ENCODE measurements at places on chromosomes 6 and 20. TPM values are rescaled to one million over a fixed set of nuclear protein-coding genes. Genes with fewer than 3 reads are reported as not detected.

Gene TRIM38
- total RNA-seq, result 8.0 TPM

Gene TGM3
- not detected for total RNA-seq

Gene AVP
- total RNA-seq, result not detected

Gene PTPRA
- 29.1 TPM for total RNA-seq

Gene AIF1
- not detected for total RNA-seq

Gene F13A1
- total RNA-seq, result not detected
